Activated CD4-positive, CD25-positive, alpha-beta regulatory T cell treated with anti-CD3 and anti-CD28 coated beads, Interleukin-2, amount 50 U/mL, for 24 hours (primary cell): ENCODE measurements at places on chromosomes 5 and 9.

- ATAC-seq: no peak
These were observed 213.2 kb upstream of the EDIL3 start for GRCh38 chr5:84597904-84598303.

DNA sequence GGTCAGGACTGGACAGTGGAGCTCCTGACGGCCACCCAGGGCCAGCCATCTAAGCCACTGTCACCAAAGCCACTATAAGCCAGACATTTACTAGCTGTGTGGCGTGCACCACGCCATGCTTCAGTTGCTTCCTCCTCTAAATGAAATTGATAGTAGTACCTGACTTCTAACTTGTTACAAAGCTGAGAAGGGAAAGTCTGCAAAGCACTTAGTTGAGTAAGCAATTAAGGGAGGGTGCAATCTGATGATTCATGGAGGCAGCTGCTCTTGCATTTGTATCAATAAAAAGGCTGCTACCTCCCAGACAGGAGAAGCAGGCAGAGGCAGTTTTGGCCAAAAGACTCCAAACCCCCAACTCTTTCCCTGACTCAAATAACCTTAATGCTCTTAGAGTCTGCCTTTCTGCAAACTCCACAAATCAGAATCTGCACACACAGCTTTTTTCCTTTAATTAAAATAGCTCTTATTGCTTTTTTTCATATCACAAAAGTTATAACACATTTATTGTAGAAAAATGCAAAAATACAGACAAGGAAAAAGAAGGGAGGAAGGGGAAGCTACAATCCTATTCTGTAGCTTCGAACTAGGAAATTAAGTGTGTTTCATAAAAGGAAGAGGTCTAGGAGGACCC lies 19.3 kb upstream of the RAPGEF1 start:
- peak; percentile 24 for ATAC-seq

DNA sequence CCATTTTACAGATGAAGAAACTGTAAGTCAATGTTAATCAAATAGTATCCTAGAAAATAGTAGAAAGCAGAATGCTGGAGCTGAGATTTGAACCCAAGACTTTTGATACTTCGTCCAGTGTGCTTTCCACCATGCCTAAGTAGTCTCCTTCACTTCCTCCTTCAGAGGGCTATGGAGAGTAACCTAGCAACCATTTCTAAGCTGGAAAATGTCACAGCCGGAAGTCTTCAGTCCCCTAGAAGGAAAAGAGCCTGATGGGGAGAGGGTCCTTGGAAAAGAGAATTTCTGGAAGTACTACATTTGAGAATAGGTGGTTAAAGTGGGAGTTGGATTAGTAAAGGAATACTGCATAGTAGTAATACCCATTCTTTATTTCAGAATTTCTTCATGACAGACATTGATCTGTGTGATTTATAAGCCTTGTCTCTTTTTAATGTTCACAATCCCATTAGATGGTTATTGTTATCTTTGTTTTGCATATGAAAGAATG lies 32.7 kb downstream of the PCDHAC2 start:
- ATAC-seq: no peak

DNA sequence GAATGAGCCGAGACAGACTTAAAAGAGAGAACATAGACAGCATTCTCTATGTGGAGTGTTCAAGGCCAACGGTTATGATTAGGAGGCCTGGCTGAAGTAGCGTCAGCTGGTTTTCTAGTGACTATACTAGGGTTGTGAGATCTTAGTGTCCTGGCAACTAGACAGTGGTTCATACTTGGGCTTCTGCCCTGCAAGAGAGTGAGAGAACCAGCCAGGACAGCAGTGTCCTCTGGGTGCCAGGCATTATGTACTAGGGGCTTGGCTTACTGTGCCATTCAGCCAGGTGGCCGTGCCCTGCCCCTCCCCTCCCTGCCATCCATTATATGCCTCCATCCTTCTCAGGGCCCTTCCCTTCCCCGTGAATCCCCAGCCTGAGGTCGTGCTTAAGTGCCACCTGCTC lies 56.8 kb downstream of the TRIO start:
- no peak for ATAC-seq

DNA sequence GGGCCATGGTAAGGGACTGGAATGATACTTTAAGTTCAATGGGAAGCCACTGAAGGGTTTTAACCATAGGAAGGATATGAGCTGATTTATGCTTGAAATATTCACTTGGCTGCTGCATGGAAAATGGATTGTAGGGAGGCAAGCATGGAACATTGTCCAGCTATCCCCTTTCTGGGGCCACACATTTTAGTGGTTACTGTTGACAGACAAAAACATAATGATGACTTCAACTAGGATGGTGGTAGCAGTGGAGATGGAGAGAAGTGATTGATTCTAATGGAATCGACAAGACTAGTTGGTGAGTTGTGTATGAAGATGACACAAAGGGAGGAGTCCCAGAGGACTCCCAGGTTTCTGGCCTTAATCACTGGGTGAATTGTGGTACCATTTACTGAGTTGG lies 6.2 kb upstream of the FCHSD1 start:
- no peak for ATAC-seq

- ATAC-seq: no peak
These were observed 41.4 kb upstream of the KIAA1958 start for GRCh38 chr9:112445196-112445595.

DNA sequence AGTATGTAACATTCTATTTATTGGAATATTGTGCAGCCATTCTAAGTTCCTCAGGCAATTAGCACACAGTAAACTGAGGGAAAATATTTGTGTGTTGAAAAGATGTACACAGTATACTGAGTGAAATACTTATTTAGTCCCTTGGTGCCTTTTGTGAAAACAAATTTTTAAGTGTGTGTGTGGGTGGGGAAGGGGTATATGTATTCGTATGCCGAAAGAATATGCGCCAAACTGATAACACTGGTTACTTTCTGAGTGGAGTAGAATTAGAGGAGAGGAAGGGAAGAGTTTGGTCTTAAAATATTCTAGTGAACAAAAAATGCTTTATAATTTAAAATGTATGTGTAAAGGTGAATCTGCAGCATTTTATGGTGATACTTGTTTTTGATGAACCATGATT lies 3.1 kb downstream of the DCP2 start:
- no peak for ATAC-seq

GRCh38 chr5:134073404-134073803 lies 41.1 kb upstream of the TCF7 start:
- ATAC-seq: no peak

DNA sequence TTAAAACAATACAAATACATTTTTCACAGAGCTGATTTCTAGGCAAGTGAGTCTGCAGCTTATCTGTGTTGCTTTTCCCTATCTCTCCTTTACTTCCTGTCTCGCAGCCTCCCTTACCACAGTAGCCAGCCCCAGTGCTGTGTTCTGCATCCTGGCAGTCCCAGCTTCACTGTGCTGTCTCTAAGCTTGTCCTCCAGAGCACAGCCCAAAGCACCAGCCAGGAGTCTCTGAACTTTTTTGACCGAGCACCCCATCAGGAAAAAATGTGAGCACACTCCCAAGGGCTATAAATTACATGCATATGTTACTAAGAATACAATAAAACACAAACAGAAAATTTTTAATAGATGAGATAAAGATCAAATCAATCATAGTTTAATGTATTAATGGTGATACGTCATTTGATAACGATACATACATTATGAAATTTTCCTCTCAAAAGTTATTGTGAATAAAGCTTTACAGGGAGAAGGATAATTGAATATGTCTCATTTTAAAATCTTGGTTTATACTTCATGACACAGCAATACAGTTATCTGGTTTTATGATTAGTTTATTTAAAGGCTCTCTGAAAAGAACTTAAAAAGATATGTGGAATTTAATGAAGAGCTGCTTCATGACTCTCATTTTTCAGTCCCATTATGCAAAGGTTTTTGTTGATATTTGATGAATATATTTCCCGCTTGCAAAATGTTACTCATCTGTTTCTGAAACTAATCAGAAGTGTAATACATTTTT lies 7.3 kb upstream of the RHOBTB3 start:
- ATAC-seq: no peak

DNA sequence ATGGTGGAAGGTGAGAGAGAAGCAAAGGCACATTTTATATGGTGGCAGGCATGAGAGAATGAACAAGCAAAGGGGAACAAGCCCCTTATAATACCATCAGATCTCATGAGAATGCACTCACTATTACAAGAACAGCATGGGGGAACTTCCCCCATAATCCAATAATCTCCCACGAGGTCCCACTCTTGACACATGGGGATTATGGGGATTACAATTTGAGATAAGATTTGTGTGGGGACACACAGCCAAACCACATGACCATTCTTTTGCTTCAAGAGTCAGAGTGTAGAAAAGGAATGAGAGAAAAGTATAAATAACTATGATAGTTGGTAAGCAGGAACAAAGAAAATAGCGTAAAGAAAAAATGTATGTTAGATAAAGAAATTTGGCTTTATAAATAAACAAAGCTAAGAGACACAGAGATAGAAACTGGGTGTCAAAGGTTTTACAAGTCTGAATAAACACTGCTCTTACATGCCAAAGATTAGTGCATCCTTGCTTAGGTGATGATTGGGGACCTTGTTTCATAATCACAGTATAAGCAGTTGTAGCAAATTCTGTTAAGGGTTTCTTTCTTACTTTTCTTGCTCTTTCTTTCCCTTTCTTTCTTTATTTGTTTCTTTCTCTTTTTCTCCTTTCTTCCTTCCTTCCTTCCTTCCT lies 91.9 kb upstream of the PAPPA start:
- no peak for ATAC-seq
